Stimulated activated CD4-positive, alpha-beta T cell treated with anti-CD3 and anti-CD28 coated beads, Interleukin-2, amount 100 ng/mL, for 24 hours (primary cell): ENCODE measurements at places on chromosomes 13 and 19.
A peak's percentile ranks its signal among the peaks of the same experiment; 100 is the strongest.

GRCh38 chr19:27955485-27956480, 1257.2 kb downstream of the UQCRFS1 start:
- no peak for DNase-seq

DNA sequence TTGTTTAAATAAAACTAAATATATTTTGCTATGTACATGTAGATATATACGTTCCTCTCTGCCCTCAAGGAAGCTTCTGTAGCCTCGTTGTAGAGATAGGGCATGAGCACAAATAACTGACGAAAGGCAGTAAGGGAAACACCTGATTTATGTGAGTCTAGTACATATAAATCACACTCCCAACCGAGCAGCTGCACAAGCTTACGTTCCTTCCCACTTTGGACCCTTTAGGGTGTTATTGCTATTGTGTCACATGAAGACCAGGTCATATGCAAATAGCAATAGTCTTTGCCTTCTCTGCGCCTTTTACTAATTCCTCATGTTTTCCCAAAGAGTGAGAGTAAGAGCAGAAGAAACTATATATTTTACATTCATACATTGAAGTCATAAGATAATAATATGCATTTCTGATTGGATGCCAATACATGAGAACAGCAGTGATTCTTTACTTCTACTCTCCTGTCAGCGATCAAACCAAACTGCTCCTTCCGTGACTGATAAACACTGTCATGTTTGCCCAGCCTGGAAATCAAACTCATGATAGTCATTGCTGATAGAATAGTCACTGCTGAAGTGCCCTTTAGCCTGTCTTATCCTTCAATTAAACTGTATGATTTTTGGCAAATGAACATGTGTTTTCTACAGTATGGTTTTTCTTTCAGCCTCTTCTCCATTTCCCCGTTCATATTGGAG, 127.2 kb upstream of the MAB21L1 start:
- no peak for DNase-seq

- DNase-seq = no peak
These were observed at the start of gene RGL3 for GRCh38 chr19:11418549-11419506. RGL3 (minus strand) TSS chr19:11419314; CDS start chr19:11419278, 36 bp downstream.

DNA sequence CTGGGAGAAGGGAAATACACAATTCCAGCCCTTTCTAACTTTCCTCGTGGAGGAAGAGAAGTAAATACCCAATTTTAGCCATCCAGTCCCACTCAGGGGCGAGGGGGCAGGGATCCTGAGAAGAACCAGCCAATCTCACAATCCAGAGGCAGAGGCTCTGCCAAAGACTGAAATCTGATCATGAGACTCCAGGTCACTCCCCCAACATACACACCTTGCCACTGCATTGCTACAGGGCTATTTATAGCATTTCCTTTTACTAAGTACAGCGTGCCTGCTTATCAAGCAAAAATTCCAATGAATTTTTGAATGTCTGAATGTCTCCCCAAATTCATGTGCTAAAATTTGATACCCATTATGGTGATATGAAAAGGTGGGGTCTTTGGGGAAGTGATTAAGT, 1687.5 kb downstream of the EFNB2 start:
- DNase-seq = no peak

- peak; percentile 97 for DNase-seq
These were observed at the start of gene HAUS5 for GRCh38 chr19:35612559-35613321. HAUS5 (plus strand) TSS chr19:35612735; CDS start chr19:35612795, 60 bp downstream.

GRCh38 chr13:111905609-111905945, 161.4 kb upstream of the SOX1 start:
- DNase-seq = no peak
